ENCODE measurements at places on chromosomes 12 and 14.

DNA sequence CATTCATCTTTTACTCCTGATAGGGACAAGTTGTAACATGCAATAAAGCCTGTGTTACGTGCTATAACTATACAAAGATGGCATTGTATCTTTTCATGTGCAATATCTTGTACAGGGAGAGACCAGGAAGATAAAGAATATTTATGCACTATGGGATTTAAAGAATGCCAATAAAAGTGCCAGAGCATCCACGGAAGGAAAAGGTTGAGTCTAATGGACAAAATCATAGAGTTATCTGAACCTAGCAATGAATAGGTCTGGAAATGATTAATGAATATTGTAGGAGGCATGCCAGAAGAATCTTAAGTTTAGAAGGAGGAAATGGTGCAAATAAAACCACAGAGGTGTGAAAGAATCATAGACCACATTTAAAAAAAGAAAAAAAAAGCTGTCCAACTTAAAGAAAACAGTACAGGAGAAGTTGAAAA, 263.9 kb downstream of the KCNC2 start:
- DNase-seq = no peak

GRCh38 chr12:10607885-10608458, 5.4 kb downstream of the MAGOHB start:
- no peak for DNase-seq

DNA sequence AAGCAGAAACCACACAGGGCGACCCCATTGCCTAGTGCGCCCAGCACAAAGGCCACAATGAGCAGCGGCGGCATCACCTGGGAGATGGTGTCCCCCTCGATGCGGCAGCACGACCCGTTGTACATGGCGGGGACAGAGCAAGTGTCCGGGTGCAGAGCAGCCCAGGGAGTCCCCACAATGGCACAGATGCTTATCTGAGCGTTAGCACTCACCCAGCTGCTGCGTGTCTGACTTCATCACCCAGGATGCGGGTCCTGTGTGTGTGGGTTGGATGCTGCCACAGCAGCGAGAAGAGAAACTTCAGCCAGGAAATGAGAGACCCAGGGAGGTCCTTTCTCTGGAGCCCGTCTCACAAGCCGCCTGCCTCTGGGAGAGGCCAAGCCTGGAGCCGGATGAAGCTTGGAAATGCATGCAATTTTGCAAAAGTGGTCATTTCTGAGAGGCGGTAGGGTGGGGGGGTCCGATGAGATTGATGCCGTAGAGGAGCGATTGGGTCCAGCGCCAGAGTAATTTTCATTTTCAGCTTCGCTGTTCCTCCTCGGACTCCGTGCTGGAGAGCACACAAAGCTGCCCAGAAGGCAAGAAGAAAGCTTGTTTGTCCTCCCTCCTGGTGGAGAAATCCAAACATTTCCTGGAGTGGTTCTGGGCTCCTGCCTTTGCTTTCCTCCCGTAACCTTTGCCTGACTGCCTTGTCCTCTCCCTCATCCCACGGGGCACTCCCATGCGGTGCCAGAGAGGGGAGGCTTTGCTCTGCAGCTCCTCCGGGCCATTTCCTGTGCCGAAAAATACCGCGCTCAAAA, at the start of gene HCAR1:
Gene HCAR1, minus strand, starts transcription at position 630 of the 800 bp plus-strand sequence. Its CDS starts 505 bp downstream, at position 125.
- peak; percentile 59 for DNase-seq

DNA sequence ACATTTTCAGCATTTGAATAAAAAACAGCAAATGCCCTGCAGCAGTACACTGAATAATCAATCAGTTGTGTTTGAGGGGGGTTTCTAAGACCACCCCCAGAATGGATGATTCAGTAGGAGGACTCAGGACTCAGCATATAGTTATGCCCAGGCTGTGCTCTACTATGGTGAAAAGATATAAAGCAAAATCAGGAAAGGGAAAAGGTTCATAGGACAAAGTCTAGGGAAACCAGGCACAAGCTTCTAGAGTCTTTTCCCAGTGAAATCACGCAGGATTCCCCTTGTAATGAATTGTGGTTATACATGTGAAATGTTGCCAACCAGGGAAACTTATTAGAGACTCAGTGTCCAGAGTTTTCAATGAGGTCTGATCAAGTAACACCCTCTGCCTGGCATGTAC, 25.0 kb upstream of the SLC17A8 start:
- no peak for DNase-seq

DNA sequence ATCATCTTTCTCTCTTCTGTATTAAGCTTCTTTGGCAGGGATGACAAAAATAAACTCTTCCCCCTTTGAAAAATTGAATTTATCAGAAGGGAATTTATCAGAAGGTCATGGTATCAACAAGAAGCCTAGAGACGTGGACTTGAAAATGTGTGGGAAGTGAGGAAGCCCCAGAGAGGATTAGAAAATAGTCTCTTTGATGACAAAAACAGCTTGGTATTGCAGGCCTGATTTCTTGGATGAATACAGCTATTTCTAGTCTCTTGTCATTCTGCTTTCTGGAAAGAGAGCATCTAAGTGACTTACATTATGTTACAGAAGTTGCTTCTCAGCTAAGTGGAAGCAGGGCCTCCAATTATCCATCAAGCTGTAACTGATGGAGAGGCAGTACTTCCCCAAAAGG, 111.1 kb downstream of the KITLG start:
- no peak for DNase-seq

GRCh38 chr14:20848955-20849570, 42.1 kb upstream of the RNASE3 start:
- no peak for DNase-seq
